ENCODE measurements at places on chromosomes 7 and 10.

DNA sequence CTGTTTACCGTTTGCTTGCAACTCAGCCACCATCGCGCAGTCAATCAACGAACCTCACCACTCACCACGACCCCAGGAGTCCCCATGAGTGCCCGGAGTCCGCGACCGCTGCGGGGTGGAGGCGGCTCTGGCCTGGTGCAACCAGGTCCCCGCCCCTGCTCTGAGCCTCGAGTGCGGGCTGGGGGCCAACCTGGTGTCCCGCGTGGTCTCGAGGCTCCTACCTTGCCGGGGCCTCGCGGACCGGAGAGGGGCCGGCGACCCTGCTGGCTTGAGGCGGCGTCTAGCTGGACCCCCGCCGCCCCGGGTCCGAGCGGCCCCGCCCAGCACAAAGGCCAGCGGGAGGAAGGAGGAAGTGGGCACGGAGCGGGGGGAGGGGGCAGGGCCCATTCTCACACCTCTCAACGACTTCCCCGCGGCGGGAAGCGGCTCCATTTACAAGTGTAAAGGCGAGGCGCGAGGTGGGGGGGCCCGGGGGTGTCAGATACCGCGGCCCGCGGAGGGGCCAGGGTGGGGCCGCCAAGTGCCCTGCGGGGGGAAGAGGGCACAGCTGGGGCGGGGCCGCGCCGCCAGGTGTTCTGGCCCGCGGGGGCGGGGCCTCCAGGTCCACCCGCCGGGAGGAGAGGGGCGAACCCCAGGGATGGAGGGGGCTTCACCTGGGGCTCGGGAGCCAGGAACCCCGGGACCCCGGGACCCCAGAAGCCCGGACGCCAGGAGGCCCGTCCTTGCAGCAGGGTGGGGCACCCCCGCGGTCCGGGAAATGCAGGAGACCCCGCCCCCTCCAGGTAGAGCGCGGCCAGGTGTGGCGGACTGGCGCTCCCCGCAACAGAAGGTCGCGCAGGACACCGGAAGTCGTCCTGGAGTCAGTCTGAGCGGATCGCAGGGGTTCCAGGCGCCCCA, 8.6 kb downstream of the CTBP2 start:
- no peak for DNase-seq

DNA sequence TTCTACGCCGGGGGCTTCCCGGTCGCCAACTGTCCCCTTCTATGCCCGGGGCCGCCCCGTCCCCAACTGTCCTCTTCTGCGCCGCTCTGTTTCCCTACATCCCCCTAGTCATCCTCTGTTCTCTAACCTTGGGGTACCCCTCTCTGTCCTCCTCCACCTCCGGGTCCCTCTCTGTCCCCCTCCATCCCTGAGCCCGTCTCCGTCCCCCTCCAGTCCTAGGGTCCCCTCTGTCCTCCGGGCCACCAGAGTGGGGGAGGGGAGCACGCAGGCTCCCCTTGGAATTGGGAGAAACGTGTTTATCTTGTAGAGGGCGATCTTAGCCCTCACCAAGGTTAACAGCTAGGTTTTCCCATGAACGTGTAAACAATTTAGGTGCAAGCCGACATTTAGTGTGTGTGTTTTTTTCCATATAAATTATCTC, 852 bp upstream of the KLF6 start:
- DNase-seq, result no peak

GRCh38 chr10:102354451-102354850, 41.1 kb upstream of the NFKB2 start:
- no peak for DNase-seq

GRCh38 chr10:115029452-115030375, 63.5 kb upstream of the ATRNL1 start:
- DNase-seq, result no peak

DNA sequence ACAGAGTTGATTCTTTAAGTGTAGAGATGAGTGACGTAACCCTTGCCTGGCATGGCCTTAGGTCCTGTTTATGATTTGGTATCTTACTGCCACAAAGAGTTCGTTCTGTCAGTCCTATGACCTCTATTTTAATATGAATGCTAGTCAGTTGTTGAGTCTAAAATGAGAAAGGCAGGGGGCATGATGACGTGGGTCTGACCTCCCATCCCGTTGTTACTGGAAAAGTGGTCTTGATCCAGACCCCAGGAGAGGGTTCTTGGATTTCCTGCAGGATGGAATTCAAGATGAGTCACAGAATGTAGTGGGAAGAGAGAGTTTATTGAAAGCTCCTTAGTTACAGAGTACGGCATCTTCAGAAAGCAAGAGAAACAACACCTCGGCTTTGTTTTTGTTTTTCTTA, 317.0 kb upstream of the COBL start:
- DNase-seq, result peak; percentile 44

All from T1000 (cell line).